ENCODE measurements at places on chromosomes 3 and 15.

DNA sequence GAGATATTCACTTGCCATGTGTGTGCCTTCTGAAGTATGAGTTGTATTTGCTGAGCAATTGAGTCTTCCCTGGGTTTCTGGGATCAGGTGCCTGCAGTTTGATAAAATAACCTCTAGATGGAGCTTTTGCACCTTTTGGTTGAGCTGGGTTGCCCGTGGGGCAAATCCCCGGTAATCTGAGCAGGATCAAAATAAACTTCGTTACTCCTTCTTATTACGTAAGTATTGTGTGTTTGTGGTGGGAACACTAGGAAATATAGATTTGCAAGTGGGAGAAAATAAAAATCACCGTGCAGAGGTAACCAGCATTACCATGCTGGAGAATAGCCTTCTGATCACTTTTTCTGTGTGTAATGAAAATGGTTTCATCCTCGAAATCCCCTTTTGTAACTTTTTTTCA is 277.4 kb upstream of the NR2E3 start:
- no peak for DNase-seq

GRCh38 chr3:111610612-111611054 is 15.5 kb upstream of the ZBED2 start:
- no peak for DNase-seq

DNA sequence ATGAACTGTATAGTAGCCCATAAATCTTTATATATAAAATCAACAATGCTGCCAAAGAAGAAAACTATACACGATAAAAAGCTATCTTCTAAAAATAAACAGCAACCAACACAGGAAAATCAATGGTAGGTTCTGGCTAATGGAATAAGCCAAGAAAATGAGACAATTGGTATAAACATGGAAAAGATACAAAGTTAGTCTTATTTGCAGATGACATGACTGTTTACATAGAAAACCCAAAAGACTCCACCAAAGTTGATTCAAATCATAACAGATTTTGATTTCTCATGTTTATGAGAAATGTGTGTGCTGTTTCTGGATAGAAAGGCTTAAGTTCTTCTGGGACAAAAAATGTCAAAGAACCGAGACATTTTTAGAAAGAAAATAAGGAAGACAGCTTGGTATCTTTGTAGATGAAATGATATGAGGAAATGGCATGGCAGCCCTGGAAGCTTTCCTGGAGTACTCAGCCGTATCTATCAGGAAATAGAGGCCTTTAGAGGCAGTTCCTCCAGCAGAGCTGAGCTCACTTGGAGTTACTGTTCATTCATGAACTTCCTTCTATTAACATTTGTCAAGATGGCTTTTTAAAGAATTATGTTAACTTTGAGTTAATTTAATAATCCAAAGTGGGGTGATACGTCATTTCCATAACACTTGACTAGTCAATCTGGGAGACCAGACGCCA is 36.7 kb upstream of the VILL start:
- DNase-seq, result no peak

- no peak for DNase-seq
These were observed 23.8 kb downstream of the RAB11A start for GRCh38 chr15:65893060-65893459.

DNA sequence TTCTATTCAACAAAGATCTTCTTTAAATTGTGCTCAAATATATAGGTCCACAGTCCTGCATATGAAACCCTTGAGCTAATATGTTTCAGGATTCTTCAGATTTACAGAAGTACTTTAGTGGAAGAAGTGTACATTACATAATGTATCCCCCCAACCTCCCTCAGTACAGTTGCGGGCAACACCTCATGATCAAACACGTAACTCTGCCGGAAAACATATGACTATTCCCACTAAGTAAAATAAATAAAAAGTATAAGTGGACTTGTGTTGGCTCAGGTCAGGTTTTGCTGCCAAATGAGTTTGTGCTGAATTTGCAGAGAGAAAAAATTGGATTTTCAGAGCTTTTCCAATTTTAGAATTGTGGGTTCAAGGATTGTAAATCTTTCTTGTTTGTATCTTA is 267.6 kb upstream of the MDFIC2 start:
- DNase-seq, result no peak

GRCh38 chr15:99167640-99168039 is 62.8 kb downstream of the SYNM start:
- no peak for DNase-seq

DNA sequence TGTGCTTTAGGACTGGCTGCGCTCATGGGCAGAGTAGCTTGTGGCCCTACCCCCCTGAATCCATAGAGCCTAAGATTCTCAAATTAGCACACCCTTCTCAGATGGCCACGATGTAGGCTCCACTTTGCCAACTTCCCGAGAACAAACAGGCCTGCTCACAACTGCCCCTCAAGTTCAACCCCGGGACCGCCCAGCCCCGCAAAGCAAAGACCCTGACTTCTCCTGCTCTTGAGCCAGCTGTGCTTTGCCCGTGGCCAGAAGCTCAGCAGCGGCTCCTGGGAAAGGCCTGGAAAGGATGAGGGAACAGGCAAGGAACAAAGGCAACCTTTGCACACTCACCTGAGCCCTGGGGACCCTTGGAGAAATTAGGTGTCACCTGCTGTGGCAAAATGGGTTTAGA is 32.0 kb downstream of the CYP11A1 start:
- no peak for DNase-seq

DNA sequence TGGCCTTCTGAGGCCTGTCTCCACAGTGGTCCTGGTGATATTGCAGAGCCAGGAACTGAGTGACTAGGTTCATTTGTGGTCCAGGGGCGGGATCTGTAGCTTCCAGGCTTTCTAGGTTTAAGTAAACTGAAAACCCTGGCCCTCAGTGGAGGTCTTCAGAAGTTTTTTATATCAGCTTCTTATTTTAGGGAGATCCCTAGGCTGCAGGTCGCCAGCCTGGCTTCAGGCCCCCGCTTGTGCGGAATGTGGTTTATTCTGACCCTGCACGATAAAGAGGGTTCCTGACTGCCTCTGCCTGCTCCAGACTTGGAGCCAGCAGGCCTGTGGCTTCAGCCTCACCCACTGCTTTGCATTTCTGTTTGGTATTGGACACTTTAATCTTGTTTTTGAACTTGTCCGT is 133.9 kb upstream of the PLXNA1 start:
- DNase-seq, result no peak

- no peak for DNase-seq
These were observed 126.9 kb upstream of the MEF2A start for GRCh38 chr15:99438691-99439523.

- DNase-seq, result no peak
These were observed 101.5 kb upstream of the TGFBR2 start for GRCh38 chr3:30504939-30505338.

- peak; percentile 58 for DNase-seq
These were observed 203.7 kb upstream of the ZNF385D start for GRCh38 chr3:21954709-21955108.

DNA sequence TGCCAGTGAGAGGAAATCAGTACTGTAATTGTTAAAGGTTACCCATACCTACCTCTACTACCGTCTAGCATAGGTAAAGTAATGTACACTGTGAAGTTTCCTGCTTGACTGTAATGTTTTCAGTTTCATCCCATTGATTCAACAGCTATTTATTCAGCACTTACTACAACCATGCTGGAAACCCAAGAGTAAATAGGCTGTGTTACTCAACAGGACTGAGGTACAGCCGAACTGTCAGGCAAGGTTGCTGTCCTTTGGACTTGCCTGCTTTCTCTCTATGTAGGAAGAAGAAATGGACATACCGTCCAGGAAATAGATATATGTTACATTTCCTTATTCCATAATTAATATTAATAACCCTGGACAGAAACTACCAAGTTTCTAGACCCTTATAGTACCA is 265.5 kb downstream of the NR2F2 start:
- DNase-seq, result no peak

- no peak for DNase-seq
These were observed 35.2 kb upstream of the MELTF start for GRCh38 chr3:197064771-197065170.

DNA sequence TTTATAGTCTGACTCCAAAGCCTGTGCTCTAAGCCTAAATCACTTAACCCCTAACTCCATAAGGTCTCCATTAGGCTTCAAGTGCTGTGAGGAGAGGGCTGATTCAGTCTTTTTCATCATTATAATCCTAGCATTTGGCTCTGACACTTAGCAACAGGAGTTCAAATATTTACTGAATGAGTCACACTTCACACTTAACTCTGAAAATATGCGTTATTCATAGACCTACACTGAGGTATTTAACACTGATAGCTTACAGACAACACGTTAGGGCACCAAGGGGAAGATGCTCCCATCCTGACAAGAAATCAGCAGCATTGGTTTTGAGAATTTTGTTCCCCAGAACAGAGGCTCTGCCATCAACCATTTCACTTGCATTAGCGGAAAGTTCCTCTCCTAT is 53.5 kb downstream of the MSL2 start:
- peak; percentile 73 for DNase-seq

DNA sequence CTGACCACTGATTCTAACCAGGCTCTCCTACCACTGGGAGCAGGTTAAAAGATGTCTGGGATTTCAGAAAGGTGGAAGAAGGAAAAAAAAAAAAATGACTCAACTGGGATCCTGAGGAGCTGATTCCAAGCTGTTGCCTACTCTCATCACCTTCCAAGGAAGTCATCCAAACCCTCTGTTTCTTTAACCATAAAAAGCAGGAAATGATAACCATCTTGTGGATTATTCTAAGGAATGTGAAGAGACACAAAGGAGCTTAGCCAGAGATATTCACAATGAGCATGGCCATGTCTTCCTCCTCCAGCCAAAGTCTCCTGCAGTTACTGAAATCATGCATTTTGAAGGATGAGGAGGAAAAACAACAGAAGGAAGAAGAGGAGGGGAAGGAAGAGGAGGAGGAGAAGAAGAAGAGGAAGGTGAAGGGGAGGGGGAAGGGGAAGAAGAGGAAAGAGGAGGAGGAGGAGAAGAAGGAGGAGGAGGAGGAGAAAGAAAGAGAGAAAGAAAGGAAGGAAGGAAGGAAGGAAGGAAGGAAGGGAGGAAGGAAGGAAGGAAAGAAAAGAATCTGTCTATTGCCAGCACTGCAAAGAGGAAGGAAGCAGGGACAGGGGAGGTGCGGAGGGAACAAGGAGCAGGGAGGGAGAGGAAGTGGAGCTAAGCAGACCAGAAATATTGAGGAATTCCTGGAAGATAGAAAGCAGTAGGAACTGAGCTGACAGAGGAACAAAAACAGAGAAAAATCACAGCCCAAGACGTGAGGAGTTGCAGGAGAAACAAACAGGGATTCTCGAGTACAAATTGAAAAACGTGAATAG is 229.2 kb downstream of the UACA start:
- no peak for DNase-seq

- no peak for DNase-seq
These were observed 79.4 kb upstream of the SETMAR start for GRCh38 chr3:4223777-4224176.

DNA sequence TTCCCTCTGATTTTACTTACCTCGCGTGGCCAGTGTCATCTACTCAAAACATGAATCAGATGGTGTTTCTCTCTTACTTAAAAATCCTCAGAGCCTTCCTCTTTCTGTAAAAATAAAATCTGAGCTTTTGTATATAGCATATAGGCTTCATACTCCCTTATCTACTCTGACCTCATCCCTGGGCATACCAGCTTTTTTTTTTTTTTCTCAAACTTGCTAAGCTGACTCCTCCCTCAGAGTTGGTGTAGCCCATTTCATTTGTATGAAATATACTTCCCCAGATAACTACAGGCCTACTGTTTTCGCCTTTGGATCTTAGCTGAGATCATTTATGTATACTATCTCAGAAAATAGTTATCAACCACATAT is 648.9 kb upstream of the ALCAM start:
- DNase-seq, result no peak

DNA sequence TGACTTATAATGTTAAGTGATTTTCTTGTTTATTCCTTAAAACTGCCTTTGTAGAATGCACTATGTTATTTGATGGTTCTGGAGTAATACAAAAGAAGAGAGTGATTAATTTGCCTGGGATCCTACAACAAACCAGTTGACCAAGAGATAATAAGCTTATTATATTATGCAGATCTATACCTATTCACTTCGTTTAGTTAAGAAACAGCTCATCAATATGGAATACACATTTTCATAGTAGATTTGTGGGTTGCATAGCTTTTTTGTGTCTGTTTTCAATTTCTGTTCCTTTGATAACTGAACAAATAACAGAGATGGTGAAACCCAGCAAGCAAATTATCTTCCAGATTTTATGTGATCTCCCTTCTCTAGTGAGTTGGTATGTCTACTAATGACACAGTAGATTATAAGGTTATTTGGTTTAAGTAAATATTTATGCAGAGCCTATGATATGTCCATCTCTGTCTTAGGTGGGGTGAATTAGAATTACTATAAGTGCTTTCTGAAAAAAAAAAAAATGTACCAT is 443.3 kb upstream of the TPRG1 start:
- DNase-seq, result no peak

GRCh38 chr3:175187586-175187985 is 328.5 kb downstream of the NAALADL2 start:
- DNase-seq, result no peak

- DNase-seq, result no peak
These were observed at the start of gene ISLR2 for GRCh38 chr15:74130155-74130848. Gene ISLR2, plus strand, starts transcription at chr15:74130586. Its CDS starts 2,169 bp downstream, at chr15:74132755.

GRCh38 chr3:4821975-4822374 is 157.3 kb upstream of the BHLHE40 start:
- no peak for DNase-seq

DNA sequence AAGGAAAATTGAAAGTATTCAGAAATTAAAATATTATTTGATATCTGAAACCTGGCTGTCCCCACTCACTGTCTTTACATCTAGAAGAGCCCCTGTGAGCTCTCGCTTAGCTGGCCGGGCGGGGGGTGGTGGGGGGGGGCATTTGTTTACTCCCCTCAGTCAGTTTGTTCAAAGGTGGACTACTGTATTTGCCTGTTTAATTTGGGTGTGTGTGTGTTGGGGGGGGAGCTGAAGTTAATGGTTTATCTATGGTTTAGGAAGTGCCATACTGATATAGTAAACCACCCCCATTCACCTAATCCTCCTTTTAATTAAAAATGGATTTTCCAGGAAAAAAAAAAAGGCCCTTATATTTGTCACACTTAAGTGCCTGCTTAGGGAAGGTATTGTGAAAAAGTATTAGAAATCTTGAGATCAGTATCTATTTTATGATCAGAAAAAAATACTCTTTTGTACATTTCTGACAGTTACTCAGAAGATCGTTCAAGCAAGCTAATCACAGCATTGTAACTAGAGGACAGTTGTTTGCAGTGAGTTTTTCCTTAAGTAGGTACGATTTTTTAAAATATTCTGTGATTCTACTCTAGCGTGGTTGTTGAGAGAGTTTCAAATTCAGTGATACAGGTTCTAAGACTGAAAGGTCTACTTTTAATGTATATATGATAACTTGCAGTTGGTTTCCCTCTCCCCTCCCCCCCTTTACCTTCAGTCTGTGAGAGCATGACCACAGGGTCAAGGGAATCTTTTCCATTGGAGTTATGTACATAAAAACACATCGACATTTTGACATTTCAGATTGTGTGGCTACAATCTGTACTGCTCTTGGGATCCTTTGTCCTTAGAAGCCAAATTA is 8.5 kb downstream of the NR2F2 start:
- no peak for DNase-seq

- DNase-seq, result no peak
These were observed 64.3 kb downstream of the OXSM start for GRCh38 chr3:25854214-25854613.

GRCh38 chr3:10956986-10957385 is 35.6 kb upstream of the SLC6A1 start:
- DNase-seq, result no peak

Measured in AG04449 (cell line).